ENCODE measurements at places on chromosomes 4 and X.

DNA sequence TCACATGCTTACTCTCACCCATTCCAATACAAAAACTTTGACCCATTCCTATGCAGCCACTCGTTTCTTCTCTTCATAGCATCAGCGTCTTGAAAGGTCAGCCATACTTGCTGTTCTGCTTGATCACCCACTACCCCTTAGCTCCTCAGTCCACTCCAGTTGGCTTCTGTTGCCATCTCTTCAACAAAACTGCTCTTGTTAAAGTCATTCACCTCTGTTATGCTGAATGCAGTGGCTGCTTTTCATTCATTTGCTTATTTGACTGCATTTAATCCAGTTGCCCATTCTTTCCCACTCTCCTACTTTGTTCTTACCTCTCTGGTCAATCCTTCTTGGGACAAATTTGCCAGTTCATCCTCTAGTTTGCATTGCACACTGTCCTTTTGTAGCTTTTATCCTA is 24.9 kb downstream of the CEP135 start:
- no peak for DNase-seq

GRCh38 chrX:129694805-129695204 is 40.0 kb upstream of the APLN start:
- no peak for DNase-seq

DNA sequence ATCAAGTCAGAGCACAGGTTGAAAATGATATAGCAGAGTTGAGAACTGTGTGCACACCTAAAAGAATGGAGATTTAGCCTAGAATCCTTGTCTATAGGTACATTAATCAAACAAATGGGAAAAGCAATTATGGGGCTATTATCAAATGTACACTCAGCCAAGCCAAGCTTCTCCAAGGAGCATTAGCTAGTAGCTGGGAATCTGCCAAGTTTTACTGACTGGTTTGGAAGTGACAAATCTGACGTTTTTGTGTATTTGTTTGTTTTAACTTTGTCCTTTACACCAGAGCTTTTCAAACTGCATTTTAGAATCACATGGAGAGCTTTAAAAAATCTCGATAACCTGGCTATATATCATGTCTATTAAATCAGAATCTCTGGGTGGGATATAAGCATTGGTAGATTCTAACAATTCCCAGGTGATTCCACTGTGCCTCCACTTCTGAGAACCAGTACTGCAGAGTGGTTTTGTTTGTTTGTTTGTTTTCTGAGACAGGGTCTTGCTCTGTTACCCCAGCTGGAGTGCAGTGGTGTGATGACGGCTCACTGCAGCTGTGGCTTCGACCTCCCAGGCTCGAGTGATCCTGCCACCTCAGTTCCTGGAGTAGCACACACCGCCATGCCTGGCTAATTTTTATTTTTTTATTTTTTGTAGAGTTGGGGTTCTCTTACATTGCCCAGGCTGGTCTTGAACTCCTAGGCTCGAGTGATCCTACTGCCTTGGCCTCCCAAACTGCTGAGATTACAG is 279.8 kb downstream of the UNC5C start:
- no peak for DNase-seq

GRCh38 chr4:39770005-39770404 is 72.1 kb downstream of the UBE2K start:
- no peak for DNase-seq

DNA sequence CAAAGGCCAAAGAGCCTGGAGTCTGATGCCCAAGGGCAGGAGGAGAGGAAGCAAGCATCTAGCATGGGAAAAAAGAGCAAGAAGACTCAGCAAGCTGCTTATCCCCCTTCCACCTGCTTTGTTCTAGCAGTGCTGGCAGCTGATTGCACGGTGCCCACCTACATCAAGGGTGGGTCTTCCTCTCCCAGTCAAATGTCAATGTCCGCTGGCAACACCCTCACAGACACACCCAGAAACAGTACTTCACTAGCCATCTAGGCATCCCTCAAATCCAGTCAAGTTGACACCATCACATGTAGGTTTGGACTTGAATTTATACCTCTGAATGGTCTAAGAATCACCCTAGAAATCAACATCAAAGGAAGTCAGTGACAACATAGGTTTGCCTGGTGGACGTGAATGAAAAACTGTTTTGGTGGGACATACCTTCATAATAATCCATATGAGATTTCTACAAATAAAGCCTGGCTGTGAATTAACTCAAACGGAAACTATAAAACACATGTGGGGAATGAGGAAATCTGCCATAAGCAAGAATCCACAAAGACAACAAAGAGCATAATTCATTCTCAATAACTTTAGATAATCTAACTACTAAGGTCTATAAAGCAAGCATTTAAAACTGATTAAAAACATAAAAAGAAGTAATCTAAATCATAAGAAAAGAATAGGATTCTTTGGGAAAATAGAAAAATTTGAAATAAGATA is 185.8 kb upstream of the JADE1 start:
- no peak for DNase-seq

GRCh38 chr4:20662851-20663250 is 37.4 kb upstream of the PACRGL start:
- DNase-seq: no peak

- no peak for DNase-seq
Measured at GRCh38 chr4:7486101-7486500, 51.4 kb upstream of the PSAPL1 start.

DNA sequence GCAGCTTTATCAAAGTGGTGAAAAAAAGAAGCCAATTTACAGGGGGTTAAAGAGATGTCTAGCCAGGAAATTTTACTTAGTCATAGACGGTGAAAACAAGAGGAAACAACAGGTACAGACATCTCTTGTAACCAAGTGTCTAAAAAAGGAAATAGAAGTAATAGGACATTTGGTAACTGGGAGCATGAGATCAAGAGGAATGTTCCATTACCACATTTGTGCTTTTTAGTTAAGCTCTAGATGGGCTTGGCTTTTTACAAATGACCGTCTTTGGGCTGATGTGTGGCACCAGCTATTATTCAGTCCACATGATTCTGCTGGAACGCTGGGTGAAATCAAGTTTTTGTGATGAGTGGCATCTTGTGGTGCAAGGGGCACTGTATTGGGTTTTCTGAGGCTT is 179.5 kb downstream of the SMIM20 start:
- DNase-seq: no peak

GRCh38 chr4:158819942-158820786 is 51.3 kb downstream of the FNIP2 start:
- no peak for DNase-seq

GRCh38 chr4:124484008-124484407 is 228.5 kb downstream of the ANKRD50 start:
- no peak for DNase-seq

- DNase-seq: no peak
Measured at GRCh38 chr4:87497159-87497558, 32.0 kb downstream of the SPARCL1 start.

GRCh38 chr4:76641351-76641750 is 206.3 kb downstream of the SHROOM3 start:
- no peak for DNase-seq

DNA sequence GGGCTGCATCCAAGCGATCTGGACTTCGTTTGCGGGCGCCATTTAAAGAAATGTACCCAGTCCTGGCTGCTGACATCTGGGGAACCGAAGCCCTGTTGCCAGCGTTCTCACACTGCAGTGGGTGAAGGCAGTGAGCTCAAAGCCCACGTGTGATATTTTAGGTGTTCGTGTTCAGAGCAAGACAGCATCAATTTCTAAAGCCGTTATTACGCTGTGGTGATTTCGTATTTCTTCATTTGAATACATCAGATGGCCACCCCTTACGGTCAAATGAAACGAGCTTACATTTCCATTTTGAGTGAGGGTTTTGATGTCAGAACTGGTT is 376 bp upstream of the C4orf36 start:
- DNase-seq: no peak

DNA sequence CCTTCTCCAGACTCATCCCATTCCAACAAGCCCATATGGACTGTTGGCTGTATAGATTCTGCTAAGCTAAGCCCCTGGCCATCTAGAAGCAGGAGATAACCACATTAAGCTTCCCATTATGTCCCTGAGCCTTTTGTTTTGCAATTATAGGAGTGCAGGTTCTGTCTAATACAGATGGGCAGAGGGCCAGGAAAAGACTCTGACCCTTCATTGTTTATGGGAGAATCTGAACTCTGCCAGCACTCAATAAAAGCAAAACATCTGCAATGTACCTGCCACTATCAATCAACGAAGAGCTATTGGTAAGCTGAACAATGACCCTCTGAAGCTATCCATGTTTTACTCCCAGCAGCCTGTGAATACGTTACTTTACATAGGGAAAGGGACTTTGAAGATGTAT is 207.3 kb upstream of the CLNK start:
- no peak for DNase-seq

DNA sequence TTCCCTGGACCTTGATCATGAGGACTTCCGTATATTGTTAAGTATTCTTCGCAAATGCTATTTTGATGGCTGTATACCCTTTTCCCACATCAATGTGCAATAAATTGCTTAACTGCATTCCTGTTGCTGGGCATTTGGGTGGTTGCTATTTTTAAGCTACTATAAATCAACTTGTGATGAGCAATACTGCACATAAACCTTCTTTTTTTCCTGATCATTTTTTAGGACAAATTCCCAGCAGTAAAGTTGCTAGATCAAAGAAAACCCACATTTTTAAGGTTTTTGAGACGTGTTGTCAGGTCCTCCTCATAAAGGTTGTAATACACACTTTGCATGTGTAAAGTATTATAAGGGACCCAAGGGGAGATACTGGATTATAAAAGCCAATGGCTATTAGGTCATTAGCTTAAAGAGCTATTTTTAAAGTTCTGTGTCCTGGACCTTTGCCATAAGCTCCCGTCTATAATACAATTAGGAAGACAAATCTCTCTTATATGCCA is 35.6 kb downstream of the LIMCH1 start:
- no peak for DNase-seq

- DNase-seq: no peak
Measured at GRCh38 chrX:152988536-152989291, 5.2 kb downstream of the PNMA5 start.

GRCh38 chrX:53918702-53919101 is 125.6 kb downstream of the PHF8 start:
- no peak for DNase-seq

- no peak for DNase-seq
Measured at GRCh38 chr4:74047152-74047551, 8.7 kb upstream of the CXCL3 start.

- DNase-seq: no peak
Measured at GRCh38 chrX:50198348-50198747, 2.5 kb downstream of the AKAP4 start.

GRCh38 chrX:78042601-78043000 is 61.4 kb upstream of the PGK1 start:
- no peak for DNase-seq

DNA sequence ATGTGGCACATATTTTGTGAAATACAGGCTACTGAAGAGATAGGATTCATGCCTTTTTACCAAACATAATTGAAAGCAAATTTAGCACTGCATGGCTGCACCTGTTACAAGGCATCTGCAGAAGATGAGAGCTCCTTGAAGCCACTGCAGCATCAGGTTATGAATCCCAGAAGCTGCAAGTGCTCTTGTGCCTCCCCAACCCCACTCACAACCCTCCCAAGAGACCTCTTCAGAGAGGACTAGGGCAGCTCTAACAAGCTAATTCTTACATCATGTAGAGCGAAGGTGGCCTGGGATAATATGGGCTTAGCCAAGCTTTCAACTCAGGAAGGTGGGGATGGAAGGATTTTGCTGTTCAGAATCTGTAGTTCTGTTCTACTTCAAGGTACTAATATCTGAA is 27.2 kb downstream of the MFAP3L start:
- no peak for DNase-seq

DNA sequence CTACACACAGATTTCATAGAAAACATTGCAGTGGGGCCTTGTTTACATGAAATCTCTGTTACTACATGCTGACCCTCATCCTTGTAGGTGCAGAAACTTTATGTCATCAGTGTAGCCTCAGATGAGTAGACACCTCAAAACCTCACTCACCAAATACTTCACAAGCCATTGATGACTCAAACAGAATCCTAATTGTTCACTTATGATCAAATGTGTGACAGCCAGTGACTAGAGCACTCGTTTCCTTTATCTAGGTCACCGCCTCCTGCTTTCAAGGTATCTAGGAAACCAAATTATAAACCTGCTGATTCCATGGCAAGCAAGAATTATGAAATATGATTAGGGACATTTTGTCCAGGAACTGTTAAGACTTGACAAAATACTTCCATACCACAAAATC is 255.8 kb upstream of the GPRIN3 start:
- DNase-seq: no peak

- DNase-seq: no peak
Measured at GRCh38 chrX:153885968-153886903, at the start of gene L1CAM. TSS of gene L1CAM (minus strand) at chrX:153886173. CDS start at chrX:153875836, 10,337 bp downstream.

- DNase-seq: no peak
Measured at GRCh38 chr4:121697564-121697963, 784 bp upstream of the ANXA5 start.

- DNase-seq: peak; percentile 53
Measured at GRCh38 chr4:37767546-37767945, 58.9 kb upstream of the PGM2 start.

- no peak for DNase-seq
Measured at GRCh38 chr4:29861307-29861706, 858.9 kb upstream of the PCDH7 start.

GRCh38 chrX:71057848-71058530 is 10.1 kb downstream of the SNX12 start:
- no peak for DNase-seq

DNA sequence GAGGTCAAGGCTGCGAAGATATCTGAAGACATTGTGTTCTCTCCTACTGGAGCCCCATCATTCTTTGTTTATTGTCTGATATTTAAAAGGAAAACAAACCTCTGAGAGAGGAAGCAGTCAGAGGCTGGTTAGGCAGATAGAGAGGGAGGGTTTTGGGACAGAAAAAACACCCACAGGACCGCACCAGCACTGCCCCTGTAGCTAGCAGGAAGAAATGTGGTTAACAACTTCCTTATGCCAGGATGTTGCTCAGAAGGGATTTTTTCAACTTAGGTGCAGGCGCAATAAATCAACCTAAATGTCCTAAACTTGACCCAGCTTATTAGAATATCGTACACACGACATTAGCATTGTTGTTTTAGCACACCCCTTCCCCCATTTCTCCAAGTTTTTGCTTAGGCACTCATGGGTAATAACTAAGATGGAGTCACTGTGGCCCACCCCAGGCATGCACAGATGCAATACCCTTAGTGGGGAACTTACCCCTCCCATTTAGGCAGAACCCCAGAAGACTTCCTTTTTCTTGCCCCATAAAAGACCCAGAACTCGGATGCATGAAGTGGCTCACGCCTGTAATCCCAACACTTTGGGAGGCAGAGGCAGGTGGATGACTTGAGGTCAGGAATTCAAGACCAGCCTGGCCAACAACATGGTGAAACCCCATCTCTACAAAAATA is 2.8 kb upstream of the ZNF718 start:
- DNase-seq: no peak

GRCh38 chr4:61531188-61531587 is 331.1 kb downstream of the ADGRL3 start:
- no peak for DNase-seq

All from NCI-H2081 treated with DMSO at 0.1 percent for 48 hours (cell line).